Endodermal cell (in vitro differentiated cells): ENCODE measurements at places on chromosomes 4 and X. TPM values are rescaled to one million over a fixed set of nuclear protein-coding genes. Genes with fewer than 3 reads are reported as not detected.

Gene F11
- not detected in 2 replicates for total RNA-seq

DNA sequence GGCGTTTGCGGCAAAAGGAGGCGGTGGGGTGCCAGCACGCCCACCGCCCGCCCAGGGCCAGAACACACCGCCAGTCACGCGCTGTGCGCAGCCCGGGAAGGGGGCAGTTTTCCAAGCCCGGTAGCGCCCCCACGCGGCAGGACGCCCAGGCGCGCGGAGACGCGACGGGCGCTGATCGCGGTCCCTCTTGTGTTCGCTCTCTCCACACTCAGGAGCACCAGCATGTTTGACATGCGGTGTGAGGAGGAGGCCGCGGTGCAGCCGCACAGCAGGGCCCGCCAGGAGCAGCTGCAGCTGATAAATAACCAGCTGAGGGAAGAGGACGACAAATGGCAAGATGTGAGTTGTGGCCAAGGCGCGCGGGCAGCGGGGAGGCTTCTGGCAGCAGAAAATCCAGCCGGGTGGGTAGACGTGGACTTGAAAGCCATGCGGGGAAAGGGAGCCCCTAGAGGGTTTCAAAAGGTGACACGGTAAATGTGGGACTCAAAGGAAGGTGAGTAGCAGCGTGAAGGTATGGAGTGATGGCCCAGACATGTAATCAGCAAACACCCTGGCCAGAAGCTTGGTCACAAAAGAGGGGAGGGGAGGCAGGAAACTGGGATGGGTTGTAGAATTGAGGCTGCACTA lies 104.1 kb downstream of the PHOX2B start:
- DNase-seq, result peak; percentile 98

- no peak for DNase-seq
Observed at GRCh38 chr4:65391814-65392213, 278.5 kb downstream of the EPHA5 start.

- no peak for DNase-seq
Observed at GRCh38 chr4:137705171-137705783, 173.0 kb upstream of the PCDH18 start.

- no peak for DNase-seq
Observed at GRCh38 chr4:175530655-175531054, 281.4 kb downstream of the GPM6A start.

GRCh38 chrX:99266255-99266654 lies 1143.8 kb downstream of the PCDH19 start:
- DNase-seq, result peak; percentile 55

DNA sequence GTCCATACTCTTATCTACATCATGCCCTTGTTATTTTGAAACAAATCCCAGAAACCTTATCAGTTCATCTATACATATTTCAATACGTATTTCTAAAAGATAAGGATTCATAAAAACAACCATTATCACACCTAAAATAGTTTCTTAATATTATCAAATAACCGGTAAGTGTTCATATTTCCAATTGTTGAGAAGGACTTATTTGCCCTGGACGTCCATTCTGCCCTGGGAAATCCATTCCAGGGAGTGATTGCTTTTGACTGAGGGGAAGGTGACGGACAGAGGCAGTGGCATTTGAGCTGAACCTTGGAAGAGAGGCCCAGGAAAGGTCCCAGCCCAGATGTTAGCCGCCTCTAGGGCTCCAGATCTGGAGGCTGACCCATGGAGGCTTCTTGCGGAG lies 49.6 kb downstream of the STARD8 start:
- DNase-seq, result no peak

- no peak for DNase-seq
Observed at GRCh38 chr4:1559896-1560650, 124.0 kb downstream of the FAM53A start.

- DNase-seq, result no peak
Observed at GRCh38 chr4:25536564-25537320, 118.9 kb upstream of the SLC34A2 start.
